Omental fat pad (tissue), 4 donors: ENCODE measurements at places on chromosomes 2 and 18.

DNA sequence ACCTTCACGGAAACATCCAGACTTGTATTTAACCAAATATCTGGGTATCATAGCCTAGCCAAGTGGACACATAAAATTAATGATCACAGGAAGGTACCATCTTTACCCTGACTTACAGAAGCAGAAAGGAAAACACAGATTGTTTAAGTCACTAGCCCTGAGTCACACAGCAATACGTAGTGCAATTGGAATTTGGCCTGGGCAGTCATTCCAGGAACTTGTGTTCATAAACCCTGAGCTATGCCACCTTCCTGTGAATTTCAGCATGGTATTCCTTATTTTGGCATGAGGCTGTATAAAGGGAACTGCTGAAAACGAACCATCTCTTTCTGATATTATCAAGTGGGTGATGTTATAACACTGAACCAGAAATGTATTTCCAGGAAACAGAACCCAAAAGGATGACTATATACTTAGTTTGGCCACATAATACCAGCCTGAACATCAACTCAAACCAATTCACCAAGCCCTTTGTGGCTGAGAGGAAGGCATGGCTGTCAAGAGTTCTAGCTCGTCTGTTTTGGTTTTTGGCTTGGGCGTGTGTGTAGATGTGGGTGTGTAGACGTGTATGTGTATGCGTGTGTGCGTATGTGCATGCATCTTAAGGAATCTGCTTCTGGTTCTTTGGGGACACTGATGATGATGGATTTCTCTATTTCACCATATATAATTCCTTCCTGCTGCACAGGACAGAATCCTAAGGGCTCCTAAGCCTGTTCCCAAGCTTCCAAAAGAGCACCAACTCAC is 533.4 kb upstream of the ID2 start:
- no peak for DNase-seq

GRCh38 chr2:20141806-20142205 is 83.1 kb downstream of the SDC1 start:
- no peak for DNase-seq

DNA sequence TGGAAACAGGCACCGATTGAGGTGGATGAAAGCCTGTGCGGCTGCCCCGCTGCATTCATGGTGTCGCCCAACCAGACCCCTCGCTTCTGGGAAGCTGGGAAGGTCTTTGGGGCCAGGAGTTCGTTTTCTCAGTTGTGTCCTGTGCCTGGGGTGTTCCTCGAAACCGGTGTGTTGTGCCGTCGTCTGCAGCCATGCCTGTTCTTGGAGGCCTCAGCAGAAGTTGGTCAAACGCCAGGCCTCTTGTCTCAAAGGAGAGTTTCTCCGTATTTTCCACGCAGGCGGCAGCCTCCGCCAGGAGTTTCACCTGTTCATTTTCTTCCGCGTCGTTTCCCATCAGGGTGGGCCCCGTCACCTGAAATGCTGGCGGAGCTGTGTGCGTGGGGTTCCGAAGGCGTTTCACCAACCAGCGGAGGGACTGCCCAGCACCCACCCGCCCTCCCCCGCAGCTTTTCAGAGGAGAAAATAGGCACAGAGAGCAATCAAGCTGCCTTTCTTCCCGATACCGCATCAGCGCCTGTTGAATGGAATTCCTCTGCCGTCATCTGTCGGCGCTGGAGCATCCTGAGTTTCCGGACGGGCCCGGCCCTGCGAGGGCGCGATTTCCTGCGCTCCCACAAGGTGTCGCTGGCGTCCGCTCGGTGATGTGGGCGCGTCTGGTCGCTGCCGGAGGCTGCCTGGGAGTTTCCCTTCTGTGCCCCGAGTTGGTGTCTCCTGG is 17.0 kb upstream of the NFATC1 start:
- DNase-seq: peak; percentile 60

- DNase-seq: peak; percentile 38
Measured at GRCh38 chr2:43540021-43540779, 55.6 kb downstream of the THADA start.

GRCh38 chr2:176178038-176178756 is 10.3 kb upstream of the HOXD1 start:
- DNase-seq: no peak
